ENCODE measurements at places on chromosomes 4 and X.

GRCh38 chr4:184897895-184898294 is 72.1 kb upstream of the ACSL1 start:
- no peak for DNase-seq

DNA sequence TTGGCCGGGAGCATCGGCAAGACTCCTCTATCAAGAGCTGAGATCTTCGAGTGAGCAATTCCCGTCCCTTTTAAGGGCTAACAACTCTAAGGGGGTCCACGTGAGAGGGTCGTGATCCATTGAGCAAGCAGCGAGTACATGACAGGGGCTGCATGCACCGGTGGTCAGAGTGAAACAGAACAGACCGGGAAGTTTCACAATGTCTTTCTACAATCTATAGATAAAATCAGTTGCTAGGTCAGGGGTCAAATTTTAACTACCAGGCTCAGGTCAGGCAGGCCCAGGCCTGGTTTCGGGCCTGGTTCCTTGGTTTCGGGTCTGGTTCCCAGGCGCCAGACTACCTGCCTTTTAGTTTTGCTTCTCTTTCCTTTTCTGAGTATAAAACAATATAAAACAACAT is 160.1 kb downstream of the PTCHD1 start:
- no peak for DNase-seq

GRCh38 chrX:135094726-135095125 is 25.6 kb downstream of the ETDB start:
- no peak for DNase-seq

DNA sequence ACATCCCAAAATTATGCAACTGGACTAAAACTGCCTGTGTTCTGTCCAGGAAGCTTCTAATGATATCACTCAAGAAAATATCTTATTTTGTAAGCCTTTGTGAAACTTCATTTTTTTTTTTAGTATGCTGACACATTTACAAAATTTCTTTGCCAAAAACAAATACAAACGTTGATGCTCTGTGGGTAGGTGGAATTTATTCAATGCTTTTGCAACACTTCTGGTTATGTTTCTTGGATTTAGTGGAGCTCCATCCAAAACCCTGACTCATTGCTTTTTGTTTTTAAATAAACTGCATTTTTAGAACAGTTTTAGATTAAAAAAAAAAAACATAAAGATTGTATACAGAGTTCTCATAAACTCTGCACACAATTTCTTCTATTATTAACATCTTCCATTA is 250.9 kb upstream of the MAOA start:
- no peak for DNase-seq

GRCh38 chr4:13436962-13437361 is 47.2 kb downstream of the RAB28 start:
- DNase-seq = no peak

DNA sequence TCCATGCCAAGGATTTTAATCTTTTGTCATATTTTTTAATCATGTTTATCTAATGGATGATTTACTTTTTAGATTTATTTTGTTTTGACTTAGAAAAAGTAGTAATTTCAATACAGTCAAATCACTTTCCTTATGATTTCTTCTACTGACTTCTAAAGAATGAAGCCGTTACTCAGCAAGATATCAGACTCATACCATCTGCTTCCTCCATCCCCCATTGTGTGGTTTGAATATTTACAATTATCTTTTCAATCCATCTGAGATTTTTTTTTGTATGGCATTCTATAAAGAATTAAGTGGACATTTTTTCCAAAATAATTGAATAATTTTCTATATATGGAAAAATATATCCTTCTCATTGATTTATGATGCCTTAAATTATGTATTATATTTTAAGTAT is 565.4 kb upstream of the ATOH1 start:
- no peak for DNase-seq

DNA sequence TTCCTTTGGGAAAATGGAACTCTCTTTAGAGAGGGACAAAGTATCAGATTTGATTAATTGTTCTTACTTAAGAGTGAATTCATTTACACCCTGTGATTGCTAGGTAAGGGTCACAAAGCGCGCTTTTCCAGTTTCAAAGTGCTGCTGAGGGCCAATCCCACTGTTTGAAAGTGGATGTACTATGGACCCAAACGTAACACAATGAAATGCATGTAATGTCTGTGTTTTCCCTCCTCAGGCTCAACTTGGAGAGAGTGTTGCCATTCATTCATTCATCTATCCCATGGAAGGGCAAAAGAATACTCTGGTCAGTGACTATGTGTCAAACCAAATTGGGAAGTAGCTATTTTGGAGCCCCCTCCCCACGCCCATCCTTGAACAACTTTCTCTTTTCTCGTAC is 16.1 kb downstream of the IGSF1 start:
- no peak for DNase-seq

- peak; percentile 26 for DNase-seq
Observed at GRCh38 chrX:139559383-139560042, 29.0 kb downstream of the F9 start.

- DNase-seq = no peak
Observed at GRCh38 chr4:141158219-141158618, 24.9 kb upstream of the RNF150 start.

DNA sequence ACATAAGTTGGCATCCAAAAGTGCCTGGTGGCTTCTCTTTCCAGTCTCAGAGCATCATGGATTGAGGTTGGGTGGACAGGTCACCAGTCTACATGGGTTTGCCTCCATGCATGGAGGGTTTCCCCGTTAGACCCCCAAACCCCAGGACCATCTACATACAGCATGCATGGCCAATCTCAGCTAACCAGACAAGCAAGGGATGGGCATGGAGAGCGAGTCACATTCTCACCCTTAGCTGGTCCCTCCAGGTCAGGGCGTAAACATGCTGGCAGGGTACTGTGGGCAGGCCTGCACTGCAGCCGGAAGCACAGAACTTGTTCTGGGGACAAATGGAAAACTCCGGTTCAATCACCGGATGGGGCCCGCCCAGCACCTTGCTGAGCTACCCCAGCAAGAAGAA is 37.3 kb downstream of the HCCS start:
- no peak for DNase-seq

Measured in T-helper 1 cell (primary cell).